Activated naive CD4-positive, alpha-beta T cell treated with anti-CD3 and anti-CD28 coated beads, Interleukin-2, amount 10 ng/mL, durations not matched to agents 7 days and 5 days (primary cell): ENCODE measurements at places on chromosomes 2 and 18.

- no peak for DNase-seq
Observed at GRCh38 chr18:75621818-75622217, 194.3 kb upstream of the SMIM21 start.

GRCh38 chr2:25586726-25587144 lies 86.6 kb downstream of the DTNB start:
- DNase-seq, result no peak

DNA sequence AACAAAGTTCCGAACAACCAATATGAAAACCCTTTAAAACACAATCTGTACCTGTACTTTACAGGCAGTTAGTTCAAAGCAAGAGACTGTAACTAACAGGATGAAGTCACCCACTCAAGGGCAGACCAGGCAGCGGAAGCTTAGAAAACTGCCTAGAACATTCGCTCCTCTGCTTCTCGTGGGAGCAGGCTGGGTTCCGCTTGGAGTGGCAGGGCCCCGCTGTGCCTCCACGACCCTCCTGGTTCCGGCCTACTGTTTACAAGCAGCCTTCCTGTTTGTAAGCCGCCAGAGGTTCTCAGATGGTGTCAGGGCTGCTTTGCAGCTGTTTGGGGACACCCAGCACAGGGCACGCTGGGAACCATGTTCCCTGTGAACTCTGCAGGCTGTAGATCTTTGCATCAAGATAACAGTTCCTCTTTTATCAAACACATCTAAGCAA lies 31.3 kb downstream of the CIB4 start:
- peak; percentile 45 for DNase-seq

DNA sequence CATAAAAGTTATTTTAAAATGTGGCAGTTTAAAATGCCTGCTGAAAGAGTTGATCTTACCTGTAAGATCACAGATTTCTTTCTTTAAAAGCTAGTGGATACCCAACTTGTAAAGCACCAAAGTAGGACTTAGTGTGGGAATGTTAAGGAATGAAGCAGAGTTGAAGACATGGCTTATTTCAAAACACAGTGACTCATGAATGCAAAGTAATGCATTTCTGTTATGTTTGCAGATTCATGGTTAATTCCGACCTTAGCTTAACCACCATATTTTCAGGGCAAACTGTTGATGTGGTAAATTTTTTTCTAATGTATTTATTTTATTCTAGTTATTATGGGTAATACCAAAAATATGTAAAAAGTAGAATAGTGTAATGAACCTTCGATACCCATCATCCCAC lies 206.8 kb upstream of the FOSL2 start:
- DNase-seq, result no peak

GRCh38 chr18:78895207-78896001 lies 84.2 kb upstream of the SALL3 start:
- no peak for DNase-seq

DNA sequence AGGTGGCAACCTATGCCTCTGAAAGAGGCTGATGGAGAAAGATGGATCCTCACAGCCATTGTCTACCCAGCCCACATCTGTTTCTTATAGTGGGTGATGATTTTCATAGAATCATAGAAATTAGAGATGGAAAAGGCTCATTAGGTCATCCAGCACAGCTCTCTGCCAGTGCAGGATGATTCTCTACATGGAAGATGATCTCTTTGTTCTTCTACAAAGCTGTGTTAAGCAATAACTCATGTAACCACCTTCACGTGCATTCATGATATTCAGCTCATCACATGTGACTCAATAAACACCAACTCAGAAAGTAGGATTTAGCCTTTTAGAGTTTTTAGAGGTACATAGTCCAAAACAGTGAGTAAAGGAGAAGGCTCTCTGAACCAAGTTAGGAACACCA lies 539.4 kb upstream of the ID2 start:
- DNase-seq, result no peak

DNA sequence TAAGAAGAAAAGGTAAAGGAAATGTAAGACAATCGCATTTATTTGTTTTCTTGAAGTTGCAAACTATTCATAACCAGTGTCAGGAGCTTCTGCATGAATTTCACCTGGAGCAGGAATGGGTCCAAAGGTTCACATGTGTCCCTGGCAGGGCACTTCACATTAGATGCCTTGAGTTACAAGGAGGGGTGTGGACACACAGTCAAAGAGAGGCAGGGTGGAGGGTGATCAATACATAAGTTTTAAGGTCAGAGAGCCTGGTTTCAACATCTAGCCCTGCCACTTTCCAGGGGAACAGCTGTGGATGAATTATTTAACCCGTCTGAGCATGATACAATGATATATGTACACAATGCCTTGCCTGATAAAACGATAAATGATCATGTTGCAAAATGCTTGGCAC lies 321.4 kb downstream of the CYP26B1 start:
- no peak for DNase-seq

DNA sequence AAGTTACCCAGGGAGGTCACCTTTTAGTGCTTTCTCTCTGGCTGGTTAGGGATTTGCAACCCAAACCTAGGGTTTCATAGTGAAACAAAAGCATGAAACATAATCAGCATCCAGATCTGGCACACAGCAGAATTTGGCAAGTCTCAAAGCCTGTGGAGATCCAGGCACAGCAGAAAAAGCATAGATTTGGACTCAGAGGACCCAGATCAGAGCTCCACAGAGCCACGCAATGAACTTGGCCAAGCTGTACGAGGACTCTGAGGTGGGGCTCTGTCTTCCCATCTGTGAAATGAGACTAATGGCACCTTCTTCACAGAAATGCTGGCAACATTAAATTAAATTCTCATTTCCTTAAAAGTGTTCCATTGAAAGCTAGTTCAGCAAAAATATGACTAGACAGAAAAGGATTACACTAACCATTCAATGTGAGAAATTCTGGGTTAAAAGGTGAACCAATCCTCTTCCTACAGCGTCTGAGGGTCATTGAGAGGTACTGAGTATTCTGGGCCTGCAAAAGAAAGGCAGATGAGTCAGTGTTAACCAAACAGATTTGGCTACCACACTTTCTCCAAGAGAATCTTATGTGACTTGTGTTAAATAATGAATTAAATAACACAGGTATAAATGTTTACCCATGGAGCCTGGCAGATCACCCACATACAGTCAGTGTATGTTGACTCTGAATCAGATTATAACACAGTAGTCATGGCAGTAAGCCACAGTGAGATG lies 266.3 kb downstream of the MREG start:
- DNase-seq, result no peak

DNA sequence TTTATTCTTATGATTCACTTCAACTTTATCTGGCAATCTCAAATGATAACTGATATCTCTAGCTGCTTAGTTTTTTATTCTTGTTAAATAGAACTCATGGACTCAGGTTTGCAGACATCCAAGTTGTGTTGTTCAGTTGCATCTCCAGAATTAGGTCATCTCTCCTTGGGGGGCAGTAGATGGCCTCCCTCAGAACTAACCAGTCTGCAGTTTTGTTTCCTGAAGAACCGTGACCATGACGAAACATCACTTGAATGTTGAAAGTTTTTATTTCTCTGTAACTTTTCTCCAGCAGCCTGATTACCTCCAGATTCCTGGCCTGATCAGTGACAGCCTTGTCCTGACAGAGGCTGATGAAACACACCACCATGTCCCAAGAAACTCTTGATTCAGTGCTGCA lies 321.5 kb downstream of the GALNT13 start:
- DNase-seq, result no peak

DNA sequence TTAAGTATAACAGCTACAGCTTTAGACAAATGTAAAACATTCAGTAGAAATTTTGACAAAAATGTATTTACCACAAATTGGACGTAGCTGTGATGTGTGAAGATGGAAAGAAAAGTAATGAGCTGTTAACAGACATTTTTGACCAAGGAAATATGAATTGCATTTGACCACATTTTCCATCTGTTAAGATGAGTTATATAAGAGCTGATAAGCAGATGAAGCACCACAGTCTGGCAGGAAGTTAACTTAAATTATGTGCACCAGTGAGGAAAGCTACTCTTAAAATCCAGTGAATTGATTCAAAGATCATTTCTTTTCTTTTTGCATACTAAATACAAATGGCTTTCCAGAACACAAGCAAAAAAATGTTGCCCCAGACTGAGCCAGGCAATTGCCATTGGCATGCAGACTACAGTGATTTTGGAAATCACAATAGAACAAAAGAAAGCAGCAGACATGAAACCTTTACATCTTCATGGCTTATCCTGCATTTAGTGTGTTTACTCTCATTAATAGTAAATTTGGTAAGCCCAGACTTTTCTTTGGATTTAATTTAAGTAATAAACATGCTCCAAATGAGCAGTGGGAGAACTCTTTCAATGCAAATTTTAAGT lies 493.7 kb downstream of the TMX3 start:
- DNase-seq, result no peak
